ENCODE measurements at places on chromosomes 2 and 18.

GRCh38 chr2:85675427-85675826, 7.4 kb upstream of the SFTPB start:
- DNase-seq = no peak

GRCh38 chr2:42927334-42928160, 135.2 kb upstream of the HAAO start:
- DNase-seq = no peak

DNA sequence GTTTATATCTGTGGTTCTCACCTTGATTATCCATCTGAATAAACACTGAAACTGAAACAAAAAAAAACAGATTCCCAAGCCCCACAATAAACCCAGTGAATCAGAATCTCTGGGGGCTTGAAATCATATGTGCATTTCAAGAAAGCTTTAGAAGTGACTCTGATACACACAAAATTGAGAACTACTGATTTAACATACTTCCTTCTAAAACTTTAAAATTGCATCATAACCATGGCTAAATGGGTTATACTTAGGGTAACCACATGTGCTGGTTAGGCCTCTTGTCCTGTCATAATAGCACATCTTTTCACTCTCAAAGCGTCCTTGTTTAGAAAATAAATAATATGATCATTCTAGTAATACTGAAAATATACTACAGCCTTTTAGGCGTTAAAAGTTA, 100.9 kb downstream of the ATAD2B start:
- DNase-seq = no peak

- no peak for DNase-seq
These were observed 99.4 kb upstream of the SCN7A start for GRCh38 chr2:166593403-166593802.

DNA sequence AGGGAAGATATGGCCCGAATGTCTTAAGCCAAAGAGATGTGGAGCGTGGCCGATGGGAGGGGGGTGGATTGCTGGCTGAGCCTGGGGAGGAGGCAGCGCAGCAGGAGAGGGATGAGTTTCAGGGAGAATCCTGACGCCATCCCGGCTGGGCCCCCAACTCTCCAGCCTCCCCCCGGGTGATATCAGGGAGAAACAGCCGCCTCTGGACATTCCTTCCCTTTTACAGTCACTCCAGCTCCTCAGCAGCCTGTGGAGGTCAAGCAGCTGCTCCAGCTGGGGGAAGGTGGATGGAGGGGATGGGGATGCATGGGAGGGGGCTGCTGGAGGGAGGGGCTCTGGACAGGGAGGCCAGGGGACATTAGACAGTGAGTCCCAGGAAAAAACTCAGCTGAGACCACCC, 9.5 kb upstream of the DES start:
- no peak for DNase-seq

DNA sequence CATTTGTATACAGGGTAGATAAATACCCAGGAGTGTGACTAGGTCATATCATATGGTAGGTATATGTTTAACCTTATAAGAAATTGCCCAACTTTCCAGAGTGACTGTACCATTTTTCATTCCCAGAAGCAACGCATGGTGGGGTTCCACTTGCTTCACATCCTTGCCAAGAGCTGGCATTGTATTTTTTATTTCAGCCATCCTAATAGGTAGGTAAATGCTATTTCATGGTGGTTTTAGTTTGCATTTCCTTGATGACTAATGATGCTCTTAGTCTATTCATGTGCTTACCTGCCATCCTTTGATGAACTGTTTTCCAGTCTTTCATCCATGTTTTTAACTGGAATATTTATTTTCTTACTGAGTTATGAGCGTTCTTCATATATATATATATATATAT, 51.9 kb downstream of the MAP4K3 start:
- no peak for DNase-seq

DNA sequence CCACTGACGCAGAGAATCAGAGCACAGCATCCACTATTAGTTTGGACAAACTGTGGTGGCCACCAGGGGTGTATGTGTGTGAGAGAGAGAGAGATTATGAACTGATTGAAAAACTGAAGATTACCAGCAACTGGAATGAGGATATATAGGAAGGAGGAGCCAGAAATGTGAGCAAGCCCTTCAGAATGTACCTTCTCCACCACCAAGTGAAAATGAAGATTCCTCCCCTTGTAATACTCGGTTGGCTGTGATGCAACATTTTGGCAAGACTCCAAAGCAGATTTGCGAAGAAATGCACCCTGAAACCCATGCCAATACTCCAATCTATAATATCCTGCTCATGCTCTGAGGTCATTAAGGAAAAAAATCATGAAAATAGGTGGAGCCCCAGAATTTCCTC, 121.2 kb upstream of the SLC35G4 start:
- DNase-seq = no peak

GRCh38 chr2:73285159-73285739, 971 bp upstream of the FBXO41 start:
- DNase-seq = no peak

DNA sequence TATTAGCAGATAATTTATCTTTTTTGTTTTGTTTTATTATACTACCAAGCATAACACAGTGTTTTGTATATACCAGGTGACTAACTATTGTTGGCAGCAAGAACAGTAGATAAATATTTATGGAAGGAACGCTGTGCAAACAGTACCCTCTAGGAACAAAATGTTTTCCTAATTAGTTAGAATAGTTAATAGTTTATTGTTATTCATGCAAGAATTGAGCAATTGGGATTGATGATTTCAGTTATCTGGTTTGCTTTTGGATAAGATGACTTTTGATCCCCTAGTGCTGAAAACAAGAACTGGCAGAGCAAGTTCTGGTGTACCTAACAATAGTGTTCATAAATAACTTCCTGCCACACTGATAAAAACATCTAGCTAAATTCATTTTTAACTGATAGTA, 323.3 kb downstream of the TGIF1 start:
- no peak for DNase-seq

DNA sequence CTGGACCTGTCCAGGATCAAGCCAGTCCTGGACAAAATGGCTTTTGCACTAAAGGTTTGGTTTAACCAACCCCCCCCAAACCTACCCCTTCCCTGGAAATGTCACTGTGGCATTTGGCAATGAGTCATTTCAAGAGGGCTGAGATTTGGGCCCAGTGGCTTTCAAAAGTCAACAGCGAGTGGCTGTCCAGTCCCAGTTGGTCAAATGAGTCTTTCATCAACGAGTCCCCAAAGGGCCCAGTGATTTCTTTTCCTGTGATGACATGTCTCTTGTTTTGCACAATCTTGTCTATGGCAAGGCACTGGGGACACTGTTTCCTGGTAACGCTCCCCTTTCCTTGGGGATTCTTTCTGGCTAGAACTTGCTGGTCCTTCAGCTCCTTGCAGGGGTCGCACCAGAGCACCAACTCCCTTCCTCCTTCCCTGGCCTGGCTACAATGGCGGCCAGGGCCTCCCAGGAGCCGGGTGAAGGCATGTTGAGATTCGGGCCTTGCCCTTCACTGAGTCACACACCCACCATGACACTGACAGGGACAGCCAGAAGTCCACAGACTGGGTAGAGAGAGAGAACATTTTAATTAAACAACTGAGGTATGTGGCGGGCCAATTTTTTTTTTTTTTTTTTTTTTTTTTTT, 87.2 kb downstream of the SMAD7 start:
- no peak for DNase-seq

- DNase-seq = no peak
These were observed 1.1 kb downstream of the TRAF3IP1 start for GRCh38 chr2:238321467-238321866.

GRCh38 chr2:240643093-240643810, 18.0 kb downstream of the GPR35 start:
- DNase-seq = no peak

DNA sequence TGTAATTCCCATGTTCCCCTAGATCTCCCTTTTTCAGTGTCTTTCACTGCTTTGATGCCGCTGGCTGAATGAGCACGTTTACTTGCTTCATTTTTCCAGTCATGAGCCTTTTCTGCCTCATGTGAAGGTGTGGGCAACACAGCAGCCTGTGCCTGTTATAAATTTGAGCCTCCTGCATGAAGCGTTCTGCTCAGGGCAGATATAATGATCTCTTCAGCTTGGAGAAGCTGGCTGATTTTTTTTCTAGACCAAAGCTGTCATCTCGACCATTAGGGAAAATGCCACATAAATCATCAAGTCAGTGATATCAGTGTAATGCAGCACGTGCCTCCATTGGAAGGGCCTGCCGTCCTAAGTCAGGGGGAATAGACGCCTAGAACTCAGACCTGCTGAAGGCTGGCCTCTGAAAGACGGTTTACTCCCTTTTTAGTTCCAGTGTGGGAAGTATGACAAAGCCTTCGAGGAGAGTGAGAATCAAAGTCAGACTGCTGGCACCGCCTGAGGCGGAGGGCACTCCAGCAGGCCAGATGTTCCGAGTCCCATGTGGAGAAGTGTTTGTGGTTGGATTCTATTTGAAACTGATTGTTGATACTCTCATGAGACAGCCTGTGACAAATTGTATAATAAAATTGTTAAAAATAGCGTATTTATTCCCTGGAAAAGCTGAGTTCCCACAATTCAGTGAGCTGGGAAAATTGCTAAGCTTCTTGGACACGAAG, 196.5 kb downstream of the MYO1B start:
- DNase-seq = no peak

DNA sequence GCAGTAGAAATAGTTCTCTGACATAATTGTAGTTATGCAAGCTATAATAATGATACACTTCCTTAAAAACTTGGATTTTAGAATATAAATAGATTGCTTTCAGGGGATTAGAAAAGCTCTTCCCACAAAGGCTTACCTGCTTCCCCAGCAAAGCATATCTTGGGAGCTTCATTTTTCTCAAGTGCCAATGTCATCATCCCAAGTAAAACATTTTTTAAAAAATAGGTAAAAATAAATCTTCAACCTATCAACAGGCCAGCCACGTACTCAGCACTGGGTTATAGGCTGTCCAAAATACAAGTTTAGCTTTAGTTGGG, 39.0 kb upstream of the NPAS2 start:
- DNase-seq = no peak

Measured in D721Med (cell line).